ENCODE measurements at places on chromosomes 4 and X. TPM values are rescaled to one million over a fixed set of nuclear protein-coding genes. Genes with fewer than 3 reads are reported as not detected.

DNA sequence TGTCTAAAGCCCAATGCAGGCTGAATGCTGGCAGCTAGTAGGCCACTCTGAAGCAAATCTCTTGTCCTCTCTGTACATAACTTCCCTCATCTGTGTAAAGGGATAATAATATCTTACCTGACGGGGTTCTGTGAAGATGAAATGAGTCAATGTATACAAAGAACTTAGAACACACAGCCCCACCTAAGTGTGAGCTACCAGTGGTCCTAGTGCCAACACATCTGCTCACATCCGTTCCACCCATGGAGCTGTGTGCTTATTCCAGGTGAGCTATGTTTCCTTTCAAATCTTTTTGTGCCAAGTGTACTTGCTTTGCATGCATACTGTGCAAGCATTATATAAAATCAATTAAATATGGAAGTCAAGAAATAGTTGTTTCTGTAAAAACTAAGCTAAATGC is 116.4 kb downstream of the TSPAN5 start:
- no peak for DNase-seq

GRCh38 chr4:7556558-7556957 is 121.8 kb upstream of the PSAPL1 start:
- no peak for DNase-seq

INPP4B gene
- total RNA-seq: 10.4 TPM

GRCh38 chr4:118683513-118683912 is 1.7 kb upstream of the METTL14 start:
- DNase-seq: no peak

PAGE2 gene
- total RNA-seq: not detected

ZDHHC15 gene
- 0.77 TPM for total RNA-seq

- no peak for DNase-seq
These were observed 138.5 kb downstream of the CHRDL1 start for GRCh38 chrX:110657073-110657472.

DNA sequence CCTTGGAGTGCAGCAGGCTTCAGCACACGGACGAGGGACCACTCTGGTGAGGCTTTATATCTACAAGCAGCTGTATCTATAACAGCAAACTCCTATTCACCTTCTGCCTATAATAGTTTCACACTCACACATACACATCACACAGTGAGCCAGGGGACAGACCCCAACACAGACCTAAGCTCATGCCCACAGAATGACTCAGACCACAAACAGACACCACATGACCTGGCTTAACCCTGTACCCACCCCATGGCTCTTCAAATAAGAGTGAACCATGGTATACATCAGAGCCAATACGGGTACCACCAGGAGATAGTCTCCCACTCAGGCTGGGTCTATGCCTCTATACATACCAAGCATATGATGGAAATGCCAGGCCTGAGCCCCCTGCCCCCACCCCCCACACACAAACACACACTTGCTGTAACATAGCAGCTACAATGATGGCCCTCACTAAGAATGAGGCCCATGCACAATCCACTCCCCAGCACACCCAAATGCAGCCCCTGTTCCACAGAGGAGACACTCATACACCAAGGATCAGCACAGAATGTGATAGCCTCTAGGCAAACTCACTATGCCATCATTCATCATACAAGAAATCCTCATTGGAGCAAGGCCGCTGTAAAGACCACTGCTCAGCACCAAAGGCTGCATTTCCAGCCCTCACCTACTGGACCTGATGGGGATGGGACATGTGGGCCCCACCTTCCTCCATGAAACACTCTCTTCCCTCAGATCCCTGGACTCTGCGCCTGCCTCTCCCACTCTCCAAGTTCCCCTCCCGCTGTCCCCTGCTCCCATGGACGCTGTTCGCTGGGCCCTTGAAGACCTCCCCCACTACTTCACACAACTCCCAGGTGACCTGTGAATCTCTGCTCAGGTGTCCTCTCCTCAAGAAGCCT is 62.1 kb upstream of the XIAP start:
- peak; percentile 30 for DNase-seq

- DNase-seq: peak; percentile 41
These were observed 48.8 kb upstream of the HMX1 start for GRCh38 chr4:8920289-8920965.

- DNase-seq: no peak
These were observed 51.8 kb upstream of the CBLL2 start for GRCh38 chrX:22220941-22221340.

FDCSP gene
- not detected for total RNA-seq

IDUA gene
- 34.7 TPM for total RNA-seq

- no peak for DNase-seq
These were observed 291.0 kb upstream of the CPEB2 start for GRCh38 chr4:14711259-14711658.

NPY2R gene
- total RNA-seq: not detected

DNA sequence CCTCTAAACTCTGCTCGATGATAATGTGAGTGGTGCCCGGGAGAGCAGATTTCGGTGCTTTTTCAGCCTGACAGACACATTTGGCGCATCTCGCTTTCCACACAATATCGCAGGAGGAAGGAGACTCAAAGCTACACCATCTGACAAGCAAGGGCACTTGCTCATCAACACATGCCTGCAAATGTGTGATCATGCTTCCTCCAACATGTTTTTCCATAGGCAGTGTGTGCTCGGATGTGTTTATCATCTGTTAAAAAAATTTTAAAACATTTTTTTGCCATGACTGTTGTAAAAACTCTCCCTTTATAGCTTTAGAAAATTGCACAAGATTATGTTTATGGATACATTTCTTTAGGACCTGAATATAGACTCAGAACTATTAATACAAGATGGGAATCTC is 170.3 kb upstream of the PUDP start:
- DNase-seq: no peak

MND1 gene
- not detected for total RNA-seq

DNA sequence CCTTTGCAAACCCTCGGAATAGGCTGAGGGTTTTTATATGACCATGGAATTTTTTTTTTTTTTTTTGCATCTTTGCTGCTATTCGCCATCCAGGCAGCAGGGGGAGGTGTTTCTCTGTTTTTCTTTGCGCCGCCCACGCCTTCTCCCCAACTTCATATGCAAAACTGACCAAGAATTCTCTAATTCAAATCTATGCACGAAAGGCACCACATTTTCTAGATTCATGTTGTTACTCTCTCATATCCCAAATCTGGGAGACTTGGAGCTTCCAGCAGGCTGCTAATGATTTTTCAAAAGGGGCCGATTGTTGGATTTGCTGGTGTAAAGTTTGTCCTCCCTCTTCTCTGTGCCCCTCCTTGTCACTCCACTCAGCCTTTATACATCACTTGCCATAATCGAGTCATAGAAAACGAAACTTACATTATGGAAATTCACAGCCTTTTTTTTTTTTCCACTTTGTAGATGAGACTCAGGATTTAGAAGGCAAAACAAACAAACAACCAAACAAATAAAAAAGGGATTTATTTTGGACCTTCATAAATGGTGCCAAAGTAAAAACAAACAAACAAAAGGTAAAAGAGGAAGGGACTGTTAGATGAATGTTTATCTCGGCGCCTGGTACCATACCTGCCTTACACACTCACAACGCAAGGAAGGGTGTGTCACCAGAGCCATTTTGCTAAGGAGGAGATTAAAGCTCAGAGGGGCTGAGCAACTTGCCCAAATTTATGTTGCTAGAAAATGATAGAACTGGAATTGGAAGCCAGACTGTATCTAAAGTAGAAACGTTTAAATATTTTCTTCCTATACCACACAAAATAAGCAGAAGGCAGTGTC is 29.3 kb upstream of the BOD1L1 start:
- DNase-seq: no peak

P2RY4 gene
- total RNA-seq: 0.42 TPM

DNA sequence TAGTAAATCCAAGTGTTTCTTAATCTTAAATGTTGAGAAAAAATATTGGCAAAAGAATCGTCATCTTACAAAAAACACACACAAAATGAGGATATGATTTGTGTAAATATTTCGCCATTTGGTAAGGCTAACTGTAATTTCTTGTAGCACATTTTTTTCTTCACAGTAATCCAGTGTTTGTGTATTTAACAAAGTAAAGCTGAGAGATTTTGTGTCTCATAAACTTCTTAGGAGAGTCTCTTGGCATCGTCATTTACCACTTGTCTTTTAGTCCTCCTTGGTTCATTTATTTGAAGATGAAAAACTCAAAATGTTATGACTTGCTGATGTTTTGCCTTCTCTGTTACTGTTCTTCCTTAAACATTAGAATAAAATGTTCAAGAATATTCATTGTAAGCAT is 326.7 kb upstream of the PITX2 start:
- DNase-seq: no peak

ZAR1 gene
- not detected for total RNA-seq

GRCh38 chr4:165325732-165326512 is 1.5 kb upstream of the MSMO1 start:
- no peak for DNase-seq

GRCh38 chrX:153628129-153628528 is 18.9 kb upstream of the DUSP9 start:
- DNase-seq: no peak

GRCh38 chr4:82381235-82381634 is 7.4 kb upstream of the HNRNPD start:
- no peak for DNase-seq

- no peak for DNase-seq
These were observed 180.2 kb downstream of the RBM46 start for GRCh38 chr4:154961263-154961662.

CLGN gene
- not detected for total RNA-seq

DNA sequence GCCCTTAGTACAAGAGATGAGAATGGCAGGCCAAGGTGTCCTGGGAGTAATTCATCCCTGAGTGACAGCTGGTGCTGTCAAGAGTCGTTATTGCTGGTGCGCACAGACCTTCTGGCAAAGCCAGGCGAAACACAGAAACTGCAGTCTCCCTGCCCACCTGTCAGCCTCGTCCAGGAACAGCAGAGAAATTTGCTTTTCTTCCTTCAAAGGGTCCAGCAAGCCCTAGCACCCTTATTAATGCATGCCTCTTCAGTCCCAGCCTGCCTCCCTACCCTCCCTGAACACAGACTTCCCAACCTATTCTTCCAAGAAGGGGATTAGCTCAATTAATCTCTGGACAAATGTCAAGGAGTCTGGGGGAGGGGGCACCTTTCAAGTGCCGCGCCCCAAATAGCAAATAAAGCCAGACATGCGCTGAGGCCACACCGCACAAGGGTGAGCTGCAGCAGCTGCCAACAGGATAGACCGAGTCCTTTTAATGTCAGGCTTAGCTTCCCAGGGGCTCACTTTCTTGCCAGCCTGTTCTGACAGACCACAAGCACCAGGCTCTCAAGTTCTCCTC is 250.7 kb upstream of the RASGEF1B start:
- DNase-seq: no peak

- DNase-seq: peak; percentile 3
These were observed 22.3 kb upstream of the SORCS2 start for GRCh38 chr4:7170012-7170411.

TCEAL6 gene
- total RNA-seq: not detected

AVPR2 gene
- 7.2 TPM for total RNA-seq

DNA sequence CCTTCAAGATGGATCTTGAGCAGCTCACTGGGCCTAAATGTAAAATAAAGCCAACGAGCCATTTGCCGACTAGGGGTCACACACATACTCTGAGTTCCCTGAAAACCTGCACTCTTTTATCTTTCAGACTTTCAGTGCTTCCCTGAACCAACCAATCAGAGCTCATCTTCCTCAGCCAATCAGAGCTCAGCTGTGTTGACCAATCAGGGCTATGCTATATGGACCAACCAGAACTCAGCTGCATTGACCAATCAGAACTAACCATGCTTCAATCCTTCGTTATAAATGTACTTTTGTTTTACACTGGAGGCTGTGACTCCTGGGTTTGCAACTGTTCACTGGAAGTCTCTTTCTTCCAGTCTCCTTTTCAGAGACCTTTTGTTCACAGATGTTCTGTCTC is 19.3 kb downstream of the SLC25A53 start:
- no peak for DNase-seq

CFAP47 gene
- not detected for total RNA-seq

COPS4 gene
- 31.3 TPM for total RNA-seq

ART3 gene
- total RNA-seq: not detected

FRMPD4 gene
- total RNA-seq: not detected

DNA sequence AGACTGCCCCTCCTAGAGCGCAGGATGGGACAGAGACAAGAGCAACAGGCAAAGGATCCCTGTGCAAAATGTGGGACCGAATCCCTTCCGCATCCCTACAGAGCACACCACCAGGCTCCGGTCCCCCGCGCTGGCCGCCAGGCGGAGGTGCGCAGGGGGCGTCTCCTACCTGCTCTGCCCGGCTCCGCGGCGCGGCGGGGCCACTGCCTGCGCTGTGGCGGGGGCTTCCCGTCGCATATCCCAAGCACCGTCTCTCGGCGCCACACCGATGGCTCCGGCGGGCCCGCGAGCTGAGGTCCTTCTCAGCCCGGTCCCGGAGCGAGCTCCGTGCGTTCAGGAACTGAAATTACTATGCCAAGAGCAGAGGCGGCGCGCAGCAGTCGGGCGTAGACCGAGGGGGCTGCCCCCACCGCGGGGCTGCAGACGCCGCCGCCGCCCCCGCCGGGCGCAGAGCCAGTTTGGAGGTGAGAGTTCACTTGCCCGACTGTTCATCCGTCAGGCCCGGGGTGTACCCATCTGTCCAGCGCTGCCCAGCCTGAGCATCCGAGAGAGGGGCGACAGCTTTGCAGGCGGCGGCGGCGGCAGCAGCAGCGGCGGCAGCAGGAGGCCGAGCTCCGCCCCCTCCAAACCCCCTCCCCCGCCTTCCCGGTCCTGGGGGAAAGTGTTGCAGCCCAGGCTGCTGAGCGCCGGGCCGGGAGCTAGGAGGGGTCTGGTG is at the start of gene GPRIN3:
Gene GPRIN3 (minus strand): TSS at position 355 of the 715 bp plus-strand sequence. CDS start 57,690 bp downstream, outside the sequence.
- DNase-seq: peak; percentile 90

DNA sequence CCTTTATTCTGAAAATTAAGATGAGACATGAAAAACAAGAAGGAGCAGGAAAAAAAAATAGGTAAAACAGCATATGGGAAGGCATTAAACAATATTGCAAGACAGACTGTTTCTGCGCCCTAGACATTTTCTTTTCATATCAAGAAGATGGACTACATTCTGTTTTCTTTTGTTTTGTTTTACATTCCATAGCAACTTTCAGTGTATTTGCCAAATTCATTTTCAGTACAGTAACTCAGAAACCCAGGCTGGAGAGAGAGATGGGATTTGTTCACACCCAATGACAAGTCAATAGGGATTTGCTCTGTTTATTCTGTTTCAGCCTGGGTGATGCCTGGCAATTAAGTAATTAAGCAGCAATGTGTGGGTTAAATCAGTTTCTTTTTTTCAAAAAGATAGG is 892.8 kb upstream of the DIAPH2 start:
- DNase-seq: no peak

MBNL3 gene
- total RNA-seq: 14.6 TPM

SPANXN5 gene
- not detected for total RNA-seq

- DNase-seq: no peak
These were observed 48.8 kb downstream of the RPS6KA3 start for GRCh38 chrX:20217906-20218305.

RNF175 gene
- 0.45 TPM for total RNA-seq

GRCh38 chr4:15116509-15117079 is 114.3 kb downstream of the CPEB2 start:
- no peak for DNase-seq

Data from mesenteric fat pad (tissue), 1 donor.